NCI-H1092 (cell line): ENCODE measurements at places on chromosomes 5 and 9.

GRCh38 chr5:164373876-164374275, 868.5 kb downstream of the MAT2B start:
- no peak for DNase-seq

DNA sequence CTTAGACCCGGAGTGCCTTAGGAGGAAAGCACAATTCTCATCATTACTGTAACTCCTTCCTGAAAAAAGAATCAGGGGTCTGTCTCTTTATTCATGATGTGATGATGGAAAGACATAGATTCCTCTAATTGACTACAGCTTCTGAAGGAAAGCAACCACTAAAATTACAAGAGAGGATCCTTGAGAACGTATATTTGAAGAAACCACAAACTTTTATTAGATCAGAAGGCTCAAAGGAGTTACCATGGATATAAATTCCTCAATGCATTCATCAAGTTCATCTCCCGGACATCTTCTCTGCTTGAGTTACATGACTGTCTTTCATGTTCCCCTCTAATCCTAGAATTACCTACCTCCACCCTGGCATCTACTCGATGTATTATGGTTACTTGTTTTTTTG, 104.1 kb upstream of the PAPPA start:
- DNase-seq = no peak

GRCh38 chr5:482506-482905, 39.5 kb downstream of the EXOC3 start:
- DNase-seq = no peak

GRCh38 chr5:1162276-1162675, 39.1 kb upstream of the SLC6A19 start:
- no peak for DNase-seq
